Suprapubic skin (tissue), 4 donors: ENCODE measurements at places on chromosomes 16 and 17.

- no peak for DNase-seq
These were observed 226.7 kb upstream of the WSCD1 start for GRCh38 chr17:5843366-5844026.

GRCh38 chr16:65312071-65312470, 190.2 kb upstream of the CDH11 start:
- no peak for DNase-seq

DNA sequence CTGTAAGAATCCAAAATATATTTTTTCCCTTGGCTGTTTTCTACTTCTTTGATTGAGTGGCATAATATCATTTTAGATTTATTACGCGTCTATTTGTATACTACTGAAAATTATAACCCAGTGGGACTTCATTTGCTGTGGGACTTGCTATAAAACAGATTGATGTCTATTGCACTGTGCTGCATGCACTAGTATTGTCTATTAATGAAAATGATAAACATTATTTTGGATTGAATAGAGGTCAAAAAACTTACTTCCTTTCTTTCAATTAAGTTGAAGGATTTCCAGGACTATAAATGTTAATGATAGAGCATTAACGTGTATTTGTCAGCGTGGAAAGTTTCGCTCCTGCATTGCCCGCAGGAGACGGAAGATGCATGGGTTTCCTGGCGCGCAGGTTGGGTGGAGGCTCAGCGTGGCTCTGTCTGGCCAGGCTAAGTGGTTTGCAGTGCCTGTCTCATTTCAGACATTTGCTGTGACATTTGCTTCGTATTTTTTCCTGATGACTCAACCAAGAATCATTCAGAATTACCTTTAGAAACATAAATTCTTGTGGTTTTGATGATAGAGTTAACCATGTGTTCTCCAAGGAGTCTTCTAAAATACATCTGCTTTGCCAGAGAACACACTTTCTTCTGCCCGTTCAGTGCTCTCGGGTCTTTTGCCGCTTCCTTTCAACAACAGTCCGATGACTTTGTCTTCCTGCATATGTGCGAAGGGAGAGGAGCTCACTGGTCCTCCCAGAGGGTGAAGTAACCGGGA, 216.7 kb downstream of the RPTOR start:
- no peak for DNase-seq

- no peak for DNase-seq
These were observed 100.1 kb downstream of the RAB11FIP4 start for GRCh38 chr17:31491376-31492131.
